Sciatic nerve (tissue), 2 donors: ENCODE measurements at places on chromosomes 16 and 17. TPM values are rescaled to one million over a fixed set of nuclear protein-coding genes. Genes with fewer than 3 reads are reported as not detected.

The PLA2G10 gene
- total RNA-seq, result not detected

- no peak for DNase-seq
Observed at GRCh38 chr16:86033971-86034370, 135.0 kb downstream of the IRF8 start.

The EFCAB13 gene
- total RNA-seq, result 24.5 TPM

- no peak for DNase-seq
Observed at GRCh38 chr16:88673716-88674379, 11.0 kb upstream of the MVD start.

DNA sequence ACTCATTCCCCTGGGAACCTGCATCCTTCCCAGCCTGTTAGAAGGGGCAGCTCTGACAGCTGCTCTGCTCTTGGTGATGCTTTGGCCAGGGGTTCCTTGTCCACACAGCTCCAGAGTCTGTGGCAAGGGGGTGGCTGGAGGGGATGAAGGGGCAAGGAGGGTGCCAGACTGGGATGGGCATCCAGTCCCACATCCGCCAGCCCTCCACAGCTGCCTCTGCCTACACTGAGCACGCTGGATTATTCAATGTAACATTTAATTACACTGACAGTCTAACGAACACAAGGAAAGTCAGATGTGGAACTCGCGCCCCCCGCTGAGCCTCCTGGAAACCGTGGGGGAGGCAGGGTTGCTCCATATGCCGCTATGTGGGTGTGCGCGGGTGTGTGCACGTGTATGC, 101.1 kb downstream of the C16orf78 start:
- DNase-seq, result peak; percentile 18

The STAT5A gene
- total RNA-seq, result 55.6 TPM

DNA sequence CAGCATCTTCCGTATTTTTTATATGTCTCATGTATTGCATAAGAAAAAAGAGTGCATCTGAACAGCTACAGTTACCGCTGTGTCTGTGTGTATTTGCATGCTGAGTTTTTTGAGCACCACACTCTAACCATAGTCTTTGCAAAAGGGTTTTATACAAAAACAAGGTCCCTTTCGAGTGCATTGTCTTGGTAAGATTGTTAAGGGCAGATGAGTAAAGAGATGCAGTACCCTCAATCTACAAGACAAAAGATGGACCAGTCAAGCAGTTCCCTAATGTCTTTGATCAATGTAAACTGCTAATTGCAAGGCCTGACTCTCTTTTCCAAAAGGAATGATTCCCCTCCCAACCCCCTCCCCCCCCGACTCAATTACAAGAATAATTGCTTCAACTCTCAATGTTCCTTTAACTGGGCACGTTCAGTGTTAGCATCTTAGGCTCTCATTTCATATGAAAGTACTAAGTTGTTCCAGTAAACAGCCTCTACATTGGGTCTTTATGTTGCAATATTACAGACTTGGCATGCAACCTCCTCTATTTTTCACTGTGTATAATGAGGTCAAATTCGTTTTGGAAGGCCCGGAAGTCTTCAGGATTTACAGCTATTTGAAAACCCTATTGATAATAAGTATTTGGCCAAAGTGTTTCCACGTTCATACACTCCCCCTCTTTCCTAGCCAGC, 471.4 kb upstream of the RBFOX1 start:
- DNase-seq, result no peak

The WNT3 gene
- total RNA-seq, result 0.98 TPM

DNA sequence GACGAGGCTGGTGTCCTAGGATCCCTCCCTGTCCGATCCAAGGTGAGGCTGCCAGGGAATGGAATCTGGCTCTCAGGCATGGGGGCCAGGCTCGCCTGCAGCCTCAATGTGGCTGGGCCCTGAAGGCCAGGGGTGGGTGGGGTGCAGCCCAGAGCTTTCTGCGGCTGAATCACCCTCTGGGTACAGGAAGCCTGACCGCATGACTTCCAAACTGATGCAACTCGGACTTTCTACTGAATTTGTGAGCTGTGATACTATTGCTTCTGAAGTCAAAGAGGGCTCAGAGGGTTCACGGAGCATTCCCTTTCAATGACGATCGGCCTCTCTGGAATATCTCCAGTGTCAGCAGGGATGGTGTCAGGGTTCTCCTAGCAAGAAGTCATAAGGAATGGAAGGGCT, 123.7 kb downstream of the METRNL start:
- peak; percentile 80 for DNase-seq

GRCh38 chr17:38890410-38890746, 20.5 kb downstream of the LASP1 start:
- no peak for DNase-seq

DNA sequence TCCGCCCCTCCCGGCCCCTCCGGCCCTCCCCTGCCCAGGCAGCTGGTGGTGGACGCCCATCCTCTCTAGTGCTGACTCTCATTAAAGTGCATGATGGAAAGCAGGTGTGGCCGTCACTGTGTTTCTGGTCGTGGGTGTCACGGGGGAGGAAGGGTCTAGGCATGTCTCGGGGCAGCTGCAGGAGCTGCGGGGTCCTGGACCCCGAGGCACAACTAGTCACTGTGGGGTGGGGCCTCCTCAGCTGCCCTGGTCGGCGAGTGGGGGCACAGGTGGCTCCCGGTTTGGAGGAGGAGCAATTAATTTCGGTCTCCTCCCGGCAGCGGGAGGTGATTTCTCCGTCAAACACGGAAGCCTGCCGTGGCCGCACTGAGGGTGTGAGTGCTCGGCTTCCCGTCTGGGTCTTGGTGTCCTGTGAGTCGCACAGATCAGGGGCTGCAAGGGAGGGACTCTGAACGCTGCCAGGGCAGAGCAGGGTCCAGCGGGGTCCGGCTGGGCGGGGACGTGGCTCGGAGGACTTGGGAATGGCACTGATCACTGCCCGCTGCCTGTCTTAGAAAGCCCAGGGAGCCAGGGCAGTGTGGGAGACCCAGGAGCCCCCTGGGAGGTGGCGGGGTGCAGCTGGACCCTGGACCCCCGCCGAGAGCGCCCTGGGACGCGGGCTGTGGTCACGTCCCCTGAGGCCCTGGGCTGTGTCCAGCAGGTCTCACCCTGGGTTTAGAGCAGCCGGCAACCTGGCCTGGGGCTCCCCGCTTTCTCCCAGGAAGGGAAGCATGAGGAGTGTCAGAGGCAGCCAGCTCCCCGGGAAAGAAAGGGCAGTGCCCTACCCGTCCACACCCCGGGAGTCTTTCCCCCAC, 3.3 kb downstream of the TPSD1 start:
- DNase-seq, result no peak

The G6PC1 gene
- total RNA-seq, result not detected

The CSH2 gene
- not detected for total RNA-seq

- DNase-seq, result no peak
Observed at GRCh38 chr16:20410121-20410723, 888 bp downstream of the ACSM5 start.

- DNase-seq, result no peak
Observed at GRCh38 chr16:48317614-48318315, 67.4 kb downstream of the SIAH1 start.
